ENCODE measurements at places on chromosomes 13 and 19.

- DNase-seq = no peak
Observed at GRCh38 chr13:113158946-113159345, 498 bp downstream of the PROZ start.

- no peak for DNase-seq
Observed at GRCh38 chr19:35739275-35740107, 2.8 kb downstream of the IGFLR1 start.

- peak; percentile 72 for DNase-seq
Observed at GRCh38 chr13:110869805-110870706, 44.8 kb downstream of the ANKRD10 start.

DNA sequence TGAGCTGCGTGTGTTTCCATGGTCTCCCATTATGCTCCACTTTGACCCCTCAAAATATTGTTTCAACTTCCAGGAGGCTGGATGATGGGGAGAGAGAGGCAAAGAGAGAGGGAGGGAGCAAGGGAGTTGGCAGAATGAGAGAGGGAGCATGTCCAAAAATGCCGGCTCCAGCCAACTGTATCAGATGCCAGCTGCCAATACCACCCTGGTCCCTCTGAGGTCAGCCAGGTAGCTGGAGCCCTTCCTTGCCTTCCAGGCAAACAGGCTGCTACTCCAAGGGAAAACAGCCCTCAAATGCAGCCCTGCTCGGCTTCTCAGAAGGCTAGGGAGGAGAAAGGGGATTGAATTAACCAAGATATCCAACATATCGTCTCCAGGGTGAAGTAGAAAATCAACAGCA, 440.0 kb downstream of the TSHZ3 start:
- DNase-seq = no peak

- DNase-seq = no peak
Observed at GRCh38 chr13:39985071-39985470, 329.6 kb downstream of the COG6 start.

GRCh38 chr19:36420961-36421748, 2.7 kb upstream of the ZFP82 start:
- no peak for DNase-seq

DNA sequence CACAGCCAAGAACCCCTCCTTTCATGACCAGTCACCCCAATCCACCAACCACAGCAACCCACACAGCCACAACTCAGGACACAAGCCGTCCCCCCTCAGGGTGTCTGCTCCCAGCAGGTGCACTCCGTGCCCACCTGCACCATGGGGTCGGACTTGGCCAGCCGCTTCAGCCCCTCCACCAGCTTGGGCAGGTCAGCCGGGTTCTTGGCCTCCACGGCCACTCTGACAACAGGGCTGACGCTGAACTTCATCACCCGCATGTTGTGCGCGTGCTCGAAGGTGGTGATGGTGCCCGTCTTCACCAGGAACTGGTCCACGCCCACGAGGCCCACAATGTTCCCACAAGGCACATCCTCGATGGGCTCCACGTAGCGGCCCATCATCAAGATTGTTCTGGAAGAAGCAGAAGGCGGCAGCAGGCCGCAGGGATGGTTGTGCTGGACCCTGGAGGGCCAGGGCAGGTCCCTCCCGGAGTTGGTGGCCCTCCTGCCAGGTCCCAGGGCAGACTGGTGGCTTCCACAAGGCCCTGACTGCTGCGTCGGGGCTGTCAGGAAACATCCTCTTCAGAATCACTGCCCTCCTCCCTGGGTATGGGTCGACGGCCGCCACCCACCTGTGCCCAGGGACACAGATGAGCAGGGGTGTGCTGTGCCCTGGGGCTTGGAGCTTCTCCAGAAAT, 5.5 kb downstream of the EEF2 start:
- no peak for DNase-seq

DNA sequence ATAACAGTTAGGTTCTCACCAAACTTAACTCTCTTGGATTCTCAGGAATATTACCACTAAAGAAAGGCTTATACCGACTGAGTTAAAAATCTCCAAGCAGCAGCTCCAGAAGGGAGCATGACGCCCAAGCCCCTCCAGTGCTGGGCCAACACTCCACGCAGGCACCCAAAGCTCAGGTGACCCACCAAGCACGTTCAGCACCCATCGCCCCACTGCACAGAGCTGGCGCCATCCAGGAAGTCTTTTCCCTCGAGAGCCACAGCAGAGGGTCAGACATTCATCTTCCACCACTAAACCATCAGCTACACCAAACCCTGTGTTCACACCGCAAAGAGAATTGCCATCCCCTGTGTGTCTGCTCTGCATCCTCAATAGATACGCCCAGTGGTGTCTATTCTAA, 65.7 kb downstream of the SOX1 start:
- no peak for DNase-seq

DNA sequence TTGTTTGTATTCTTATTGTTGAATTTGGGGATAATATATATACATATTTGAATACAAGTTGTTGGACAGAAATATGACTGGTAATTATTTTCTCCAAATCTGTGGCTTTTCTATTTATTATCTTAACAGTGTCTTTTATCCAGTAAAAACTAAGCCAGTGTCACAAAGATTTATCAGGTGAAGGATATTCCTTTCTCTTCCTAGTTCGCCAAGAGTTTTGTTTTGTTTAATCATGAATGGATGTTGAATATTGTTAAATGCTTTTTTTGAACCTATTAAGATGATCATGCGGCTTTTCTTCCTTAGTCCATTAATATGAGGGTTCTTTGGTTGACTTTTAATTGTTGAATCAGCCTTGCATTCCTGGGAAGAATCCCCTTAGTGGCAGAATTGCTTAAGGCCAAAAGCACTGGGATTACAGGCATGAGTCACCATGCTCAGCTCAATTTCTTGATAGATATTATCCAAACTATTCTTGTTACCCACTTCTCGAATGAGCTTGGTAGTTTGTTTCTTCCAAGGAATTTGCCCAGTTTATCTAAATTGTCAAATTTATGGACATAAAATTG, 53.3 kb downstream of the TEX26 start:
- no peak for DNase-seq

- DNase-seq = no peak
Observed at GRCh38 chr13:81058211-81058915, 717.4 kb upstream of the SPRY2 start.

DNA sequence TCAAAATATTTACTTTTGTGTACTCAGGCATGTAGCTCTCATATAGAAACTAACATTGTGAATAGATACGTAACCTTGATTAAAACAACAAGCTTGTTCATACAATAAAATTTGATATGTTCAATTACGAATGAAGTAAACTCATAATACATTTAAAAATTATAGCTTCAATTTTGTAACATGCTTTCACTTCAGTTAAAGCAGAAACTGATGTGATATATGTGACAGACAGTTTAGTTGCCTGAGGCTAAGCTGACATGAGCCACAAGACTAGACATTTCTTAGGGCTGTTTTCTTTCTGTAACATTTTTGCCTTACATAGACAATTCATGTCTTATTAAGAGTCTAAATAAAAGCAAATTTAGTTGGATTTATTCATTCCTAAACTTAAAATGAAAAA, 526.0 kb downstream of the PCDH9 start:
- no peak for DNase-seq

GRCh38 chr19:8697671-8698432, 743 bp downstream of the ACTL9 start:
- no peak for DNase-seq

DNA sequence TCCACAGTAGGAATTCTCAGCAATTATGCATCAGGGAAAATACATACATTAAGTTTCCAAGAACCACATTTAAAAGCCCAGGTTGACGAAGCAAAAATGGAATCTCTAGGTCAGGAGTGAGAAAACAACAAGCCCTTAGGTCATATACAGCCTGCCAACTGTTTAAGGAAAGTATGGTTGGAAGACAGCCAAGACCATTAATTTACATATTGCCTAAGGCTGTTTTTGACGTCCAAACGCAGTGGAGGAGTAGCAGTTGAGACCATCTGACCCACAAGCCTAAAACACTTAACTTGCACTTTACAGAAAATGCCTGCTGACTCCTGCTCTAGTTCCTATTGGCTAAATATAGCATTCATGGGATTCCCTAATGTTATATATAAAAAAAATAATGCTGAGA, 299.0 kb downstream of the ITGBL1 start:
- no peak for DNase-seq

DNA sequence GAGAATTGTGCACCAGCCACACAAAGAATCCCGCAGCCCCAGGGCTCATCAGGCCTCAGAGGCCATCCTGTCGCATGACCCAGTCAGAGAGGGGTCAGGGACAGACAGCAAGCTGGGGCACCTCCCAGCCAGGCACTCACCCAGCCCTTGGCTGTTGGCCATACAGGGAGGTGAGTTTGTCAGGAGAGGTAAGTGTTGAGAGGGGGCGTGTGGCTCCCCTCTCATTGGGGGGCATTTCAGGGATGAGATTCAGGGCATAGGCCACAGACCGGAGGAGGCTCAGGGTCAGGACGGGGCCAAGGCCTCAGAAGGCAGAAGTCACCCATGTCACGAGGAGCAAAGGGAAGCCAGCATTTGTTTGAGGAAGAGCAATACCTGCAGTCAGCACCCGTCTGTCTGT, 37.1 kb downstream of the MYO9B start:
- peak; percentile 18 for DNase-seq

GRCh38 chr13:102402290-102402689, 442 bp upstream of the FGF14 start:
- DNase-seq = no peak

DNA sequence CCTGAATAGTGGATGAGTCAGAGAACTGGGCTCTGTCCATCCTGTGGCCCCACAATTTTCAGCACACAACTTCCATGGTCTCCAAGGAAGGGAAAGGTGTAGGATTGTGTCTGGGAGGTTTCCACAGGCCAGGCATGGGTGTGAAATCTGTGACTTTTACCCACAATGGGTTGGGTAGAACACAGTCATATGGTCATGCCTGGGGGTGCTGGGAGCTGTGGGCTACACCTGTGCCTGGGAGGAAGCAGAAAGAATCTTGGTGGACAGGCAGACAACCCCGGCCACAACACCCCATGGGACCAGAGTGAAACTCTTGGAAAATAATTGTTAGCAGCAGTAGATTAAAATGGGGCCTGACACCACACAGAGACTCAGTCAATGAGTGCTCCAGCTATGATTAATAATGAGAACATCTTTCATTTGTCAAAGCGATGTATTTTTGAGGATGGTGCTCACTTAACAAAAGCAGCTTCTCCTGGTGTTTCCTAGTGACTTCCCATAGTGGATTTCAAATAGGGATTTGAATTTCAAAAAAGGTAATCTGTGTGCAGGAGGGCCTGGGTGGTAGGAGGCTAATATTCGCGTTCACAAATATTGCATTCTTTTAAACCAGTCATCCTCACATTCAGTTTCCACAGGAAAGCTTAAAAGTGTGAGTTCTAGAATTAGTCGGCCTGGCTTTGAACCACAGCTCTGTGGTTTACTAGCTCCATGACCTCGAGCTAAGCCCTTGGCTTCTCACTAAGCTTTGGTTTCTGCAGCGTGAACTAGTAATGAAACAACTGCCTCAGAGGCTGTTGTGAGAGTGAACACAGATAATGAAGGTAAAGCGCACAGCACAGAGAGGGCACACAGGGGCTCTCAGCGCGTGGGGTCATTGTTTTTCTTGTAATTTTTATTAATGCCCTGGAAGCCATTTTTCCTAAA, 89.3 kb upstream of the UQCRFS1 start:
- DNase-seq = no peak

DNA sequence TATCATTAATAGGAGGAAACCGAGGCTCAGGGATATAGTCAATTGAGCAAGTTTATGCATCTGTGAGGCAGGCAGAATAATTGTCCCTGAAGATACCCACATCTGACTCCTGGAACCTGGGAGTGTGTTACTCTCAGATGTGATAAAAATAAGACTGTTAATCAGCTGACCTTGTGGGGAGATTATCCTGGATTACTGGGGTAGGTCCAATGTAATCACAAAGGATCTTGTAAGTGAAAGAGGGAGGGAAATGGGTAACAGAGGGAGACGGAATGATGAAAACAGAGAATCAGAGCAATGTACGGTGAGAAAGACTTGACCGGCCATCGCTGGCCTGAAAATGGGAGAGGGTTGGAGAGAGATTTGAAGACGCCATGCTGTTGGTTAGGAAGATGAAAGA, 3.2 kb upstream of the EDDM13 start:
- DNase-seq = no peak

- no peak for DNase-seq
Observed at GRCh38 chr19:28074773-28075172, 1138.2 kb downstream of the UQCRFS1 start.

- no peak for DNase-seq
Observed at GRCh38 chr19:38812009-38812840, 520 bp downstream of the LGALS4 start.

- no peak for DNase-seq
Observed at GRCh38 chr19:49814010-49814409, 918 bp upstream of the FUZ start.

DNA sequence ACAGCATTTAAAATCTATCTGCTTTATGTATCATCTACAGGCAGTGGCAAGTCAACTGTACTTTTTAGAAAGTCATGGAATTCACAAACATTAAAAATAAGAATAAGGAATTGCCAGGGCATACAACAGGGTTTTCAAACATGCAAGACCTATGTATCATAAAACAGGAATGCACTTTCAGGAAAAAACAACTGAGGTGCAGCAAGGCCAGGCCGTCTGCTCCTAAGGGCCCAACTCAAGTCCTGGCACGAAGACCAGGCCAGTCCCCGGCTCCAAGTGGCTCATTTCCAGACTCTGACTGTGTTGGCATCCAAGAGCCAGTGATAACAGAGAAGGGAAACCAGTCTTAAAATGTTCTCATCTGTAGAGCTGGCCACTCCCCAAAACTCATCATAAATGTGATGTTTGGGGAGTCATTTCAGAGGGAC, 7.1 kb downstream of the RFX2 start:
- no peak for DNase-seq

DNA sequence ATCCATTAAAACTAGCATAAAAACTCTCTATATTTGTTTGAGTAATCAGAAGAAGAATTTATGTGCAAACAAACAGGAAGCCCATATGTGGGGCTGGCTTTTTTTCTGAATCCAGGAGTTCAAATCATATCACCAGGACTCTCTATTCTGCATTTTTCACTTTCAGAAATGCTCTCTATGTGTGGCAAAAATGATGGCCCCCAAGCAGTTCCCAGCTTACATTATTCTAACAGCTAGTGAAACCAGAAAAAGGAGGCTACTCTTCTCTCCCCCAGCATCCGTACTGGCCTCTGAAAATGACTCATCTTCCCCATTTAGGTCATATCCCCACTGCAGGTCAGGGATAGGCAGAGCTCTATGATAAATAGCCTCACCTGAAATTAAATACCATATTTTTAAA, 20.4 kb downstream of the RBM26 start:
- DNase-seq = no peak

DNA sequence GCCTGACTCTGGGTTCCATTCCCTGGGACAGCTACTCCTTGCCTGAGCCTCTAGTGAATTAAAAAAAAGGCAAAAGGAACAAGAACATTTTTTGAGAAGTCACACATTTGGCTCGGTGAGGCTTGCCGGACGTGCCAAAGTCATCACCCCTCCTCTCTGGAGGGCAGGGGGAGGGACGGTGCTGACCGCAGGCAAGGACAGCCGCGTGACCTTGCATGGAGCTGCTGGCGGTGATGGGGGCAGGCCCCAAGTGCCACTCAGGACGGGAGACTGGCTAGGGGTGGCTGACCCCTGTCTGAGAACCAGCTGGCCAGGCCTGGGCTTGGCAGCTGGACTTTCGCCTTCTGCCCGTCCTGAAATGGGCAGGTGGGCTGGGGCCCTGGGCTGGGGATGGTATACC, 26.4 kb downstream of the MAP2K2 start:
- DNase-seq = no peak
